ENCODE measurements at places on chromosomes 7 and 10.

DNA sequence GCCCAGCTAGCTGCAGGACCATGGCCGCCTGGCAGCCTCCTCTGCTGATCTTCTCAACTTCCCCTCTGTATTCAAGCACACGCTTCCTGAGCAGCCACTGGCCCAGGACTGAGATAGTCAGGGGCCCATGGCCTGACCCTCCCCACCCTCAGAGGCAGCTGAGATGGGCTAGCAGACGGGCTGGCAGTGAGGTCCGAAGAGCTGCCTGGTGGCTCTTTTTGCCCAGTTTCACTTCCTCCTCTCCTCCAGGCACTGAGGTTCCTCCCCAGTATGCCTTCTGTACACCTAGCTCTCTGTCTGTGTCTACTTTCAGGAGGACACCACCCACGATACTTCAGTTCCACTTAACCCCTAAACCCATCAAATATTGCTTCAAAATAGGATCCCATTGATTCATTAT, 395.6 kb downstream of the TNS3 start:
- DNase-seq = no peak

GRCh38 chr10:110032801-110033700, 25.3 kb downstream of the ADD3 start:
- DNase-seq = no peak

GRCh38 chr7:142614116-142614515, 135.2 kb upstream of the PRSS1 start:
- DNase-seq = no peak

GRCh38 chr7:91142743-91143142, 121.5 kb upstream of the FZD1 start:
- no peak for DNase-seq

All from effector memory CD8-positive, alpha-beta T cell (primary cell).